ENCODE measurements at places on chromosomes 12 and 14. TPM values are rescaled to one million over a fixed set of nuclear protein-coding genes. Genes with fewer than 3 reads are reported as not detected.
A peak's percentile ranks its signal among the peaks of the same experiment; 100 is the strongest.

- DNase-seq = peak; percentile 10
Observed at GRCh38 chr14:22928237-22929103, 706 bp downstream of the PRMT5 start.

DNA sequence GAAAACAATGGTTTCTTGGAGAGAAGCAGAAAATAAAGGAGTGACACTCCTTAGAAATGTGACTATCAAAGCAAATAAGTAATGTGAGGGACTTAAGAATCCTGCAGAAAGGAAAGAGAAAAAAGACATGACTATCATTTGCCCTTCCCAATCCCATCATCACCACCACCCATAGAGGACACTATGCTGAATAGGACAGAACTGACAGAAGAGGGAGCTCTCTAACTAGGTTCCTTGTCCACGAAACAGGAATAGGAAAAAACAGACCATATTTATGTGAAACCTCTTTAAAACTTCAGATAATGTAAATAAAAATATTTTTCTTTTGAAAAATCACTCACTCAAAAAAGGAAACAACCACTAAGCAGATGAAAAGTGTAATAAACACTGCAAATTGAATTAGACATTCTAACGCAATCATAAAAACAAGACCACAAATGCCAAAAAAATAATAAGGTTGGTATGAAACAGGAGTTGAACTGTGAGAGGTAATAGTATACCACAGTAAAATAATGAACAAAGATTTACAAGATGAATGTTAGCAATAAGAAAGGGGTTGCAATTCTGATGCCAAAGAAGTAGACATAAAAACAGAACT, 24.1 kb downstream of the KLRD1 start:
- peak; percentile 71 for DNase-seq

GRCh38 chr14:88075269-88075981, 70.5 kb downstream of the GPR65 start:
- DNase-seq = no peak

DNA sequence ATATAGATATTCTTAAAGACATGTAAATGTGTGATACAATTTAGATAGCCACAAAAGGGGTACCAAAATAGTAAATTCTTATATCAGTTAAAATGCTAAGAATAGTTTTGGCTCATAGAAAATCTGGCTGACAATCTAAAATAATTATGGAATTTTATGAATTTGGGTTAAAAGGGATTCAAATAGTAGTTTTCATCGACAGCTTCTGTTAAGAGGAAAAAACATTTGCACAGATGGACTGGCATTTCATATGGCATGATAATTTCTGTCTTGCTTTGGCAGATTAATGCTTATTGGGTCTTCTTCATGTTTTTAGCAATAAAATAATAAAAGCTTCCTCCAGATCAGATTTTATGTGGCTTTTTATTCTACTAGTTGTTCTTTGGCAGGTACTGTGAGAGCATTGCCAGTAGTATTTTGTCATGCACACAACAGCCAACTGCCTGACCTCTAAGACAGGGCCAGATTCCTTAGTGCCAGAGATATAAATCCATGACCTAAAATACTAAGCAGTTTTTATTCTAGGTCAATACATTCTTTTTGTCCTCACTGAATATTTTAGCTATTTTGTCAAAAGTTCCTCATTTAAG, 9.1 kb downstream of the ABCD2 start:
- DNase-seq = no peak

- no peak for DNase-seq
Observed at GRCh38 chr14:71022939-71023338, 115.7 kb downstream of the PCNX1 start.

- DNase-seq = no peak
Observed at GRCh38 chr14:61699027-61699426, 3.7 kb downstream of the HIF1A start.

DNA sequence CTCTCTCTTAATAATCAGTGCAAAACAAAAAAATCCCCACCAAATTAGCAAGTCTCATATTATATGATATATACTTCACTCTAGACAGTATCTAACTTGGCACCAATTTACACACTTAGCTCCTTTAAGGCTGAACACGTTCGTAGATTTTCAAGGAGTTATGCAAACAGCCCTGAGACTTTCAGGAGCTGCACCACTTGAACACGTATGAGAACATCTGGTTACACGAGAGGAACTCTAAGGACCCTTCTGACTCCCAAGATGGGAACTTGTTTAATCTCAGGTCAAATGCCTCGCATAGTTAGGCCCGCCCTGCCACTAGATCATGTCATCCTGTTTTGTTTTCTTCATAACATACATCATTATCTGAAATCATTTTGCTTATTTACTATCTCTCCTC, 10.0 kb downstream of the SPRING1 start:
- no peak for DNase-seq

- DNase-seq = no peak
Observed at GRCh38 chr14:70283156-70283555, 76.3 kb downstream of the COX16 start.

- no peak for DNase-seq
Observed at GRCh38 chr14:38500125-38500524, 244.2 kb upstream of the CLEC14A start.

GRCh38 chr14:103969961-103970360, 27.6 kb upstream of the RD3L start:
- no peak for DNase-seq

DNA sequence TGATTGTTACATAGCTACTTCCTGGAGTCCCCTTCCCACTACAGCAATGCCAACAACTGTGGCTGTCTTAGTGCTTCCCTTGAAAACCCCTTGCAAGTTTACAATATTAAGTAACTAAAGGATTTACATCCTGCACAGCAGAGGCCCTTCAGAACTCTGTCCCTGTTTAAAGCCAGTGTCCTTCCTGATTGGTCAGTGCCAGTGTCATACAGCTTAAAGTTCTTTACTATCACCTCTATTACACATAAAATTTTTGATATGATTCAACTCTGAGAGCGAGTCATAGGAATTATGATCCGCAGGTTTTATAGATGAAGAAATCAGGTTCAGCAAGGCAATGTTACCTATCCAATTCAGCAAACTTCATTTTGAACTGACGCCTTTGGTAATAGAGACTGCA, 91.4 kb upstream of the ALX1 start:
- DNase-seq = no peak

- no peak for DNase-seq
Observed at GRCh38 chr12:1391722-1392121, 202.7 kb downstream of the FBXL14 start.

DNA sequence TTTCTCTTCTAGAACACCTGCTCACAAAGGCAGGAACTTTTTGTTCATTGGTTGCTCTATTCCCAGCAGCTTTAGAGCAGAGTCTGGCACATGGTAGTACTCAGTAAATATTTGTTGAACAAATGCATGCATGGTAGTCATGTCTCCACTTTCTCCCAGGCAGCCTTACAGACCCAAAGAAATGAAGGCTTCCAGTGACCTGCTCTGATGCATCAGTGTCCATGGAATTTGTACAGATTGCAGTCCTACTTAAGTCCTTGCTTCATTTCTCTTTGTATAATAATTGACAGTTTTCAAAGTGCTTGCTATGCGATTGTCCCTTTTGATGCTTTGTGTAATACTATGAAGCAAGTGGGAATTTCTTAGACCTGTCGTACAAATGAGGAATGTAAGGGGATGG, 119.6 kb downstream of the DERA start:
- DNase-seq = no peak

GRCh38 chr12:90090929-90091651, 382.5 kb upstream of the ATP2B1 start:
- no peak for DNase-seq

GRCh38 chr12:19916196-19916753, 452.1 kb upstream of the PDE3A start:
- peak; percentile 23 for DNase-seq

DNA sequence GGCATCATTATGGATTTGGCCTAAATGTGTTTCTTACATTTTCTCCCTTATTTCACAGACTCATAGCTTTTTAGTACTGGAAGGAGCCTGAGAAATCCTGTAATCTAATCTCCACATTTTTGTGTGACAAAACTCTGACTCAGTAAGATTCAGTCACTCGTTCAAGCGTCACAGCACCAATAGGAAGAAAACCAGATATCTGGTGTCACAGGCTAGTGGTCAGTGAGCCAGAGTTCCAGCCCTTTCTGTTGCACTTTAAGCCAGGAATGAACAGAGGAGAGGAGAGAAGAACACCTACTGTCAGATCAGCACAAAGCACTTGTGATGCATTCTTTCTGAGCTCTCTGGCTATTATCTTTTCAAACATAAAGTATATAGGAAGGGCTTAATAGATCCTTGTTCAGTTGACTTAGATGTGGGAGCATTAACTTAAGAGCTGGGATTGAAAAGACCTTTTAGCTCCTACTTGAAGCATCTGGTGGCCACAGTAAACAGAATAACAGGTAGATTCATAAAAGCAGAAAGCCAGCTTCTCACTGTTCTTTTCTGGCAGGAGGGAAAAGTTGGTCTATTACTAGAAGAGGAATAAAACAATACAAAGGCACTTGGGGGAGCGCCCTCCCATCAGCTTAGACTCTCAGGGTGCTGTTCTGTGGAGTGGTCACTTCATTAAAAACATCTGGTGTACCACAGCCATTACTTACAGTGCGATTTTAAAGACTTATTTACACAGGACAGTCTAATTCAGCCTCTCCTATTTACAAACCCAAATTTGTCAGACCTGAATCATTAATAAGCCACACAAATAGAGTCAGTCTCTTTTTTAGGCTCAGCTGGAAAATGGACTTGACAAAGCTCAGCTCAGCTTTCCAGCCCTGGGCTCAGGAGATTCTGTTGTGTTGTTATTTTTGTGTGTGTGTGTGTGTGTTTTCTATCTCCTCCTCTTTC, 12.2 kb upstream of the NID2 start:
- peak; percentile 13 for DNase-seq

GRCh38 chr14:101834800-101835547, 73.5 kb downstream of the PPP2R5C start:
- DNase-seq = no peak

DNA sequence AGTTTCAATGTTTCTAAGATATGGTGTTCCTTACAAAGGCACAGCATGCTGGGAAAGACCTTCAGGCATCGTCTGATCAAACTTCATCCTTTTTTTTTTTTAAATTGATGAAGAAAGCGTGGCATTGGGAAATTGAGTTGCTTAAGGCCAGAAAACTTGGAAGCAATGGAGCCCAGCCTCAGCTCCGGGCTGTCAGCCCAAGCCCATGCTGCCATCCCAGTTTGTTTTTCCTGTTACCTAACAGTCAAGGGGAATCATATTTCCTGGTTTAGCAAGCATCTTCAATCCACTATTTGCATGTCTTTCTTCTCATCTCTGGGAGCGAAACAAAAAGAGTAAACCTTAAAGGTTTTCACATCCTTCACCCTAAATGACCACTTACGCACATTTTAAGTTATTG, 200.2 kb downstream of the CHST11 start:
- no peak for DNase-seq

DNA sequence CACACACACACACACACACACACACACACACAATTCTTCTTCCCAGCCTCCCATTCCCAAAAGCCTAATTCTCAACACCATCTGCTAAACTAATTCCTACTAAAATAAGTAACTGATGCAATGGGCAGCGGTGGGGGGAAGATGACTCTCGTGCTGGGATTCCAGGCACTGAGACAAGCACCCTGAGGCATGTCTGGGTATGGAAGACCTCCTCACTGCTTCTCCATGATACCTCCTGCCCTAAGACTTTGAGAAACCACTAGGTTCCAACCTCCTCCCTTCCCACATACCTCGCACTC, 789 bp upstream of the VWF start:
- DNase-seq = no peak

DNA sequence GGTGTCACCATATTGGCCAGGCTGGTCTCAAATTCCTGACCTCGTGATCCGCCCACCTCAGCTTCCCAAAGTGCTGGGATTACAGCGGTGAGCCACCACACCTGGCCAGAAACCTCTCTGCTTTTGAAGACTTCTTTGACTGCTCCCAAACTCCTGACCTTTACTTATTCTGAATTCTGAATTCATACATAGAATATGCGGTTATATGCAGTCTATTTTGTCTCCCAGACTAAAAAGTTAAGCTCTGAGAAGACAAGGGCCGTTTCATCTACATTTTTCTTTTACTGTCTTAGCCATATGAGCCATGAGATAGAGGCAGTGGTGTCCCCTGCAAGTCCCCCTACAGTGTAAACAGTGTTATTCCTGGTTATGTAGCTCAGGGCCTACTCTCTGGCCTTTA, 179.3 kb downstream of the NTF3 start:
- no peak for DNase-seq

GRCh38 chr12:68971404-68971803, 38.4 kb upstream of the CPM start:
- peak; percentile 7 for DNase-seq

DNA sequence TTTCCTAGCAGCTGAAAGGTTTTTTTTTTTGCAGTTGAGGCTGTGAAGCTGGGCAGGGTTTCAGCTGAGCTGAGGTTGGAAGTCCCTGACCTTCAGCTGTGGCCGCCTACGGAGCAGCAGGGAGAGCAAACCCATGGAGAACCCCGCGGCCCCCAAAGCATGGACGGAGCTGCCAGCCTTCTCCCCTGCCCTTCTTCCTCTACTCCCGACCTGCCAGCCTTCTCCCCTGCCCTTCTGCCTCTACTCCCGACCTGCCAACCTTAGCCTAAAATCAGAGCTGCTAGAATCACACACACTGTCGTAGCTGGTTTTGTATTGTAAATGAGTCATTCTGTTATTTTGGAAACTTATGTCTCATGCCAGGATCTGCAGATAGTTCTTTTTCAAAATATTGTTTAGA, 74.6 kb downstream of the PPP2R5C start:
- peak; percentile 38 for DNase-seq

DNA sequence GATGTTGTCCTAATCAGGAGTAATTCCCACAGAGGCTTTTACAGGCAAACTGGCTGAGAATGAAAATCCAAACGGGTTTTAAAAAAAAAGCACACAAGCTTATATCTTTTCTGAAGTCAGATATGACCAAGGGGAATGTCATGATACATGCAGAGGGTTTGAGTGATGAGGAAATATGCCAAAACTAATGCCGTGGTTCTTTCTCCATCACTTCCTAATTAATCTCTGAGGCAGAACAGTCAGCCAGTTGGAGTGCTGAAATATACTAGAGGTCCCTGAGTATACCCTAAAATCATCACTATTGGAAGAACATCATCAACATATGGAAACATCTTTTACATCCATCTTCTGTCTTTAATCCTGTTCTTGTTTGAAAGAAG, 160.8 kb upstream of the FAR2 start:
- DNase-seq = no peak

GRCh38 chr12:75760573-75761294, 249.3 kb upstream of the KRR1 start:
- no peak for DNase-seq

Gene SERPINA12
- not detected for total RNA-seq

Gene CCDC91
- 8.3 TPM for total RNA-seq

Gene CISTR
- total RNA-seq = not detected

Gene ESRRB
- not detected for total RNA-seq

Gene TSPAN9
- 125 TPM for total RNA-seq

Gene KLRG1
- total RNA-seq = 0.68 TPM

Gene ZFC3H1
- 22.8 TPM for total RNA-seq

Gene SERPINA1
- 0.23 TPM for total RNA-seq

Gene CCND2
- total RNA-seq = 111 TPM

Gene CMA1
- total RNA-seq = not detected

Gene CLBA1
- 4.6 TPM for total RNA-seq

Gene PROX2
- total RNA-seq = not detected

Gene TAS2R50
- total RNA-seq = 2.3 TPM

Gene SLC7A8
- total RNA-seq = not detected

Gene POTEG
- total RNA-seq = not detected

Gene SOX5
- 0.33 TPM for total RNA-seq

Gene TBC1D30
- total RNA-seq = 19.6 TPM

Gene IRAK3
- 19.2 TPM for total RNA-seq

Measured in dermis blood vessel endothelial cell (primary cell).